ENCODE measurements at places on chromosomes 13 and 19.

- DNase-seq: no peak
These were observed 198.2 kb downstream of the DNAJC15 start for GRCh38 chr13:43221611-43222010.

- peak; percentile 22 for DNase-seq
These were observed 39.3 kb downstream of the MBNL2 start for GRCh38 chr13:97261254-97262005.

DNA sequence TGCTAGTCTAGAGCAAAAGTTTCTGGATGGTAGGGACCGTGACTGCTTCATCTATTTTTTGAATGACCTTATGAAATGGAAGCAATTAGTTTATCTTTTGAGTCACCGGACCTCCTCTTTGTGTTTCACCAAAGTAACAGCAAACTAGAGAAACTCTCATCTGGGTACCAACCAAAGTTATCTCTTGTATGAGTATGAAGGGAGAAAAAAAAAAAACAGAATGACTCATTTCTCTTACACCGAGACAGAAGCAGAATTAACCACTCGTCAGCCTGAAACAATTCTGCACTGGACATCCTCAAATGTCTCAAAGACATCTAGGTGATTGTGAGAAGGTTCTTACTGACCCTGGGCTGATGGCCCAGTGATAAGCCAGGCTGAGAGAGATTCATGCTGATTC is 18.3 kb downstream of the ZNF100 start:
- no peak for DNase-seq

DNA sequence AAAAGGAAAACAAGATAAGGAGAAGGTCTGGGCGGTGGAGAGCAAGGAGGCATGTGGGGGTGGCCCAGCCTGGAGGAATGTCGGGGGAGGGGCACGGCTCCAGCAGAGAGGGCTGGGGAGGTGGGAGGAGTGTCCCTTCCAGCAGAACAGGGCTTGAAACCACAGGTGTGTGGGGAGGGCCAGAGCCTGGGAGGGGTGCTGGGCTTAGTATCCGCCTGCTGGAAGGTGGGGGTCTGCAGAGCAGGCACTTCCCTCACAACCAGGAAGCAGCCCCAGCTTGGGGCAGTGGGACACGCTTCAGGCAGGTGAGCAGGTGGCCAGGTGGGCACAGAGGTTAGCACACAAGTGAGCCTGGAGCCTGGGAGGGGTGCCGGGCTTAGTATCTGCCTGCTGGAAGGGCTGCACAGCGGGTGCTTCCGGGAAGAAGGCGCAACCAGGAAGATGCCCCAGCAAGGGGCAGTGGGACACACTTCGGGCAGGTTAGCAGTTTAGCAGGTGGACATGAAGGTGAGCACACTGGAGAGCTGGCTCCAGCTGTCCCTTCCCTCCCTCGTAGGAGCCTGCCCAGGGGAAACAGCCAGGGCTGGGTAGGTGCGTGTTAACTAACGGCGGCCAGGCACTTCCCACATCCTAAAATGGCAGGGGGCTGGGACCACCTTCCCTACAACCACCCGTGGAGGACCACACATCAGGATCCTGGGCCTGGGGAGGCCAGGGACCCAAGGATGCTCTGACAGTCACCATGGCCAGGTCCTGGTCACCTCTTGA is 3.0 kb downstream of the GAS6 start:
- DNase-seq: no peak

DNA sequence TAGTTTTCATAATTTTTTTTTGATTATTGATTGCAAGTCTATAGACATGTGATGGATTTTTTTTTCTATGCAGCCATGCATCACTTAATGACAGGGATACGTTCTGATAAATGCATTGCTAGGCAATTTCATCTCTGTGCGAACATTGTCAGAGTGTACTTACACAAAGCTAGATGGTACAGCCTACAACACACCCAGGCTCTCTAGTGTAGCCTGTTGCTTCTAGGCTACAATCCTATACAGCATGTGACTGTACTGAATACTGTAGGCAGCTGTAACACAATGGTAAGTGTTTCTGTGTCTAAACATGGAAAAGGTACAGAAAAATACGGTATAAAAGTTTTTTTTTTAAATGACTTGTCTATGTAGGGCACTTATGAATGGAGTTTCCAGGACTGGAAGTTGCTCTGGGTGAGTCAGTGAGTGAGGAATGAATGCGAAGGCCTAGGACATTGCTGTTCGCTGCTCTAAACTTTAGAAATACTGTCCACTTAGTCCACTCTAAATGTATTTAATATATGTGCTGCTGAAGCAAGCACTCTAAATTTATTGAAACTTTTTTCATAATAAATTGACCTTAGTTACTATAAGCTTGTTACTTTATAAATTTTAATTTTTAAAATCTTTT is 20.3 kb downstream of the SPATA13 start:
- DNase-seq: no peak

DNA sequence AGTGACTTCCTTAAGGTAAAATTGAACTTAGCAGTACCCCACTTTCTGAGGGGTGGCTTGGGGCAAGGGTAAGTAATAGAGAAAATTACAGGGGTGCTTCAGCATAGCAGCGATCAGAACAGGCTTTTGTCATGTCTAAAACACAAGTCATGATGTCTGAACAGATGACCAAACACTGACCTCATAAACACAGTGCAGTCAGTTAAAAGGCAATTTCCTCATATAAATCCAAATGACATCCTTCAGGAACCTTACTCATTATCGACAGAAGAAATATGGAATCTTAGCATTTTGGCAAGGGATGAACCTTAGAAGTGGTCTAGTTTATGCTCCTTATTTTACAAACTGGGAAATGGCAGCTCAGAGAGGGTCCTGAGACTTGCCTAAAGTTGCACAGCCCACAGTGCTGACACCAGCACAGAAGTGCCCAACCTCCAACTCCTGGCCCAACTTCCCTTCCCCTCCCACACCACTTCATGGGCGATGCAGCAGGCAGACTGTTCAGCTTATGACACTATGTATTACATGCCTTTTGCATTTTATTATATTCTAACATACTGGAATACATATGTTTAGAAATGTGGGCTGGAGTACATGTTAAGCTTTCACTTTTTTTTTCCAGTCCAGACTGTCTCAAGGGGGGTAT is 3.6 kb downstream of the GJA3 start:
- no peak for DNase-seq

DNA sequence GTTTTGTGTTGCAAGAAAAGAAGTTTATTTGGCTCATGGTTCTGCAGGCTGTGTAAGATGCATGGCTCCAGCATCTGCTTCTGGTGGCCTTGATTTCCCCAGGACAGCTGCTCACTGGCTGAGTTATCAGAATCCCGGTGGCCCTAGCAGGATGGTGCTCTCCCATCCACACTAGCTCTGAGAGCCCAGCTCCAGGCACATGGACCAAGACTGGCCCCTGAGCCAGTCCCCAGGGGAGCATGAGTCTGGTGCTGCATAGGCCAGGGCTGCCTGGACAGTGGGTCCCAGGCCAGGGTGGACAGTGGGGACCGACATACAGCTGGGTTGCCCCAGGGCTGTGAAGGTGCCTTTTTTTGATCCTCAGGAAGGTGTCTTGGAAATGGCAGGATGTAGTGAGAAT is 10.4 kb downstream of the ADGRE2 start:
- no peak for DNase-seq

DNA sequence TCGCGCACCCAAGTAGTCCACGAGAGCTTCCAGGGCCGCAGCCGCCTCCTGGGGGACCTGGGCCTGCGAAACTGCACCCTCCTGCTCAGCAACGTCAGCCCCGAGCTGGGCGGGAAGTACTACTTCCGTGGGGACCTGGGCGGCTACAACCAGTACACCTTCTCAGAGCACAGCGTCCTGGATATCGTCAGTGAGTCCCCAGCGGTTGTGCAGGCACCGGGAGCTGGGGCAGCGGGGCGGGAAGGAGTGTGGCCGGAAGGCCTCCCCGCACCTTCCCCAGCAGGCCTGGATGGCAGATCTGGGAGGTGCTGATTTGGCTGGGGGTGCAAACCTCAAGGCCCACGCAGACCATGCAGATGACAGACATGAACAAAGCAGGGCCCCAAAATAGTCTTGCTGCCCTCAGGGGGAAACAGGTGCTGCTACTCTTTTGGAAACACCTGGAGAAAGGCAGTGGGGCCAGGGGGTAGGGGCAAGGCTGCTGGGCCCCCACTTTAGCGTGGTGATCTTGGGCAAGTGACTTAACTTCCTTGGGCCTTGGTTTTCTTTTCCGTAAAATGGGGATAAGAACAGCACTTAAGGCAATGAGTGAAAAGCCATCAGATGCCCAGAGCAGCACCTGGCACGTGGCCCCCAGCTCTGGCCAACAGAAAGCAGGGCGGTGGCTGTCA is 4.0 kb downstream of the MAG start:
- peak; percentile 20 for DNase-seq

GRCh38 chr19:34220472-34221063 is 33.8 kb upstream of the GARRE1 start:
- DNase-seq: peak; percentile 70

- peak; percentile 42 for DNase-seq
These were observed 82.8 kb upstream of the MTIF3 start for GRCh38 chr13:27533155-27533643.

DNA sequence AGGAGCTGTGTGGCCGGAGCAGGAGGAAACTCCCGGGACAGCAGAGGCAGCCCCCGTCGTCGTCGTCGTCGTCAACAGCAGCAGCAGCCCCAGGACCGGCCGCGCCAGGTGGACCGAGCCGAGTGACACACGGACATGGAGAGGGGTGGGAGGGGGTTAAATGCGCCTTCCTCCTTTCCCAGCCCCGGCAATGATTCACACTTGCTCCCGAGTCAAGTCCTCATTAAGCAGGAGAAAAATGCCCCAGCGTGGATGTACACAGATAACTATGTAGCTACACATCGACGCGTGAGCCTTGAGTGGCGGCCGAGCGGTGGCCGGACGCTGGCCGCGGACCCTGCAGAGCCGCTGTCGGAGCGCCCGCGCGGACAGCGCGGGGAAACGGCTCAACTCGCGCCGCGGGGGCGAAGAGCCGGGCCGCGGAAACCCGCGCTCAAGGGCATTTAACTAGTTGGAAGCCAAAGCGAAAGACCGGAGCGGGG is 645 bp downstream of the UBL3 start:
- peak; percentile 39 for DNase-seq

GRCh38 chr13:44974056-44974793 is 15.0 kb downstream of the NUFIP1 start:
- no peak for DNase-seq

DNA sequence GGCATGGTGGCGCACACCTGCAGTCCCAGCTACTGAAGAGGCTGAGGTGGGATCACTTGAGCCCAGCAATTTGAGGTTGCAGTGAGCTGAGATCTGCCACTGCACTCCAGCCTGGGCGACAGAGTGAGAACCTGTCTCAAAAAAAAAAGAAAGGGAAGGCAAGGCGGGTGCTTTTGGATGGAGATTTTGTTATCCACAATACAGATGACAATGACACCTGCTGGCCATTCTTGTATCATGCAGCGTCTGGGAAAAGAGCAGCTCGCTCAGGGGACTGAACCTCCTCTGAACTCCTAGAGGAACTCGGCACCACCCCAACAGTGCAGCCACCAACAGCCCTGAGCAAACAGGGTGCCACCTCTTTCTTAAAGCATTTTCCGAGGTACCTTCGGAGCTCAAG is 22.8 kb downstream of the HAUS8 start:
- peak; percentile 52 for DNase-seq

GRCh38 chr13:65057986-65058385 is 2172.2 kb downstream of the PCDH9 start:
- DNase-seq: no peak

DNA sequence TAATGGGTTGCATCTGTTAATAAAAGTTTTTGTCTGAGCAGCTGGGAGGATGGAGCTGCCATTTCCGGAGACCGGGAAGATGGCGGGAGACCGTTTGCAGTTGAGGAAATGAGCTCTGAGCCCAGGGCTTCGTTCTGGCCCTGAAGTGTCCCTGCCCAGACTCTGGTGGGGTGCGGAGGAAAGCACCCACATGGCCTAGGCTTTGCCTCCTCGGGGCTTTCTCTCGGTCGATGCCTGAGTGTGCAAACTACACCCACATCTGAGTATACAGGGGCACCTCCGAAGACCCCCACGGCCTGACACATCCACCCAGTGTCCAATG is 15.6 kb upstream of the NANOS3 start:
- DNase-seq: no peak

GRCh38 chr13:98792321-98792720 is 39.8 kb upstream of the SLC15A1 start:
- no peak for DNase-seq

DNA sequence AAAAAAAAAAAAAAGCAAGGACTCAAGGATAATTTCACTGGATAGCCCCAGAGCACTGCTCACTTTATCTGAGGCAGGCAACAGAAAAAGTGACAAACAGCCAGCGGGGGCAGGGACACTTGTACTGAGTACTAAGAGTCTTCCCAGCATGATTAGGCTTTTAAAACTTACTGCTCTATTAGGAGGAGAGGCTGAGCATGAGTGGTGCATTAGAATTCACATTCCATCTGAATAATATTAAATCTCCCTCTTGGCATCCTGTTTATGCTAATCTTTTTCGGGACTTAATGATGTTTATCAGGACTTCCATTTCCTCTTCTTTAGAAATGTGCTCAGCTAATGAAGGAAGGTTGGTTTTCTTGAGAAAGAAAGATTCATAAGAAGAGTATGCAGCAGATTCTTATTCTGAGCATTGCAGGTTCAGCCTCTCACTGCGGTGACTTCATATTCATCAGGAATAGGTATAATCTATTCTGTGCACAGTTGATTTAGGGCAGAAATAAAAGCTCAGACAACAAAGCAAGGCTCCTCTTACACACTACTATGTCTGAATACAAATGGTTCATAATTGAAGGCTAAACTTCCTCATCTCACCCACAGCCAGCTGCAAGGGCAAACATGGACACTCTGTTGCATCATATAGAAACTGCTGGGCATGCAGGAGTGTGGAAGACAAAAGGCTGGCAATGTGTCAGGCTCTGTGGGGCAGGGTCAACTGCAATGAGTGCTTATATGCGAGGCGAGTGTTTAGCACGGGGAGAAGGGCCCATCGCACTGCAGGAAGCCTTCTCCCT is 107.0 kb downstream of the KL start:
- no peak for DNase-seq

- DNase-seq: no peak
These were observed 133.3 kb downstream of the KLF12 start for GRCh38 chr13:74000876-74001275.

DNA sequence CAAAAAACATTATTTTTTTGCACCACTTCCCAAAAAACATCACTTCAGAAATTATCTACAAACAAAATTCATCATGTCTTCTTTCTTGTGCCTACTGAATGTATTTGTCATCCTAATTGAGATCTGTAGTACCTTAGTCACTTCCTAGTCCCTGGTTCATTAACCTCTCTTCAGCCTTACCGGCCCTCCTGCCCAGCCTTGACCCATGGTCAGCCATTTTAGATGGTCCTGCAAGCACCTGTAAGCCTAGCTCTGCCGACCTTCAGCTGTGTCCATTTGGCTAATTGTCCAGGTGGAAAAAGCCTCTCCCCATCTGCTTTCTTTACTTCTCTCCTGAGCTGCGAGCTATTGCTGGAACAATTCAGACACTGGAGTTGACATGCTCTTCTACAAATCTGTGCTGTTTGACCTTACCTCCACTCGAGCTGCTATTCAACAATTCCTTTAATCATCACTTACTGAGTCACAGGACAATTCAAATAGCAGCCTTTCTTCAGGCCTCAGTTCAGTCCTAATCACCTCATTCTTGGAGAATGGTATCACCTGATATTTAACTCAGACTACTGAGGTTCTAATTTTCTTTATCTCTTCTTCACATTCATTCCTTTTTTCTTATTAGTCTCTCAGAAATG is 882.5 kb downstream of the PCDH9 start:
- no peak for DNase-seq

- DNase-seq: peak; percentile 68
These were observed 61.4 kb downstream of the CCNE1 start for GRCh38 chr19:29873024-29873800.
